ENCODE measurements at places on chromosomes 5 and 9.

- DNase-seq, result no peak
Measured at GRCh38 chr9:119365291-119366027, 3.8 kb downstream of the BRINP1 start.

- peak; percentile 33 for DNase-seq
Measured at GRCh38 chr5:6715758-6716628, 2.8 kb downstream of the TENT4A start.

- DNase-seq, result no peak
Measured at GRCh38 chr5:90802474-90803317, 244.1 kb downstream of the ADGRV1 start.

DNA sequence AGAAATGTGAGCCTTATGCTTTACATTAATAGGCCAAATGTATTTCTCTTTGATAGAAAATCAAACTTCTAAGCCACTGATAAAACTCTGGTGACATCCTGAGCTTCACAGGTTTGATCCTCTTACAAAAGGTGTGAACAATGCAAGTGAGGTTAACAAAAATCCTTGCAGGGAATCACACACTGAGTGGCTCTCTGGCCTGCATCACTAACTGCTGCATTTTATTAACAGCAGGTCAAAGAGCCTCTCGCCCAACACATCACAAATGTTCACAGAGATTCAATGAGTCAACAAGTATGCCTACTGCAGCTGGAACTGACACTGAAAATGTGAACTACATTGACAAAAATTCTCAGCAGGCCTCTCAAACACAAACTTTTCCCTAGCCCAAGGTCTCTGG lies 122.3 kb downstream of the SEMA5A start:
- DNase-seq, result no peak

DNA sequence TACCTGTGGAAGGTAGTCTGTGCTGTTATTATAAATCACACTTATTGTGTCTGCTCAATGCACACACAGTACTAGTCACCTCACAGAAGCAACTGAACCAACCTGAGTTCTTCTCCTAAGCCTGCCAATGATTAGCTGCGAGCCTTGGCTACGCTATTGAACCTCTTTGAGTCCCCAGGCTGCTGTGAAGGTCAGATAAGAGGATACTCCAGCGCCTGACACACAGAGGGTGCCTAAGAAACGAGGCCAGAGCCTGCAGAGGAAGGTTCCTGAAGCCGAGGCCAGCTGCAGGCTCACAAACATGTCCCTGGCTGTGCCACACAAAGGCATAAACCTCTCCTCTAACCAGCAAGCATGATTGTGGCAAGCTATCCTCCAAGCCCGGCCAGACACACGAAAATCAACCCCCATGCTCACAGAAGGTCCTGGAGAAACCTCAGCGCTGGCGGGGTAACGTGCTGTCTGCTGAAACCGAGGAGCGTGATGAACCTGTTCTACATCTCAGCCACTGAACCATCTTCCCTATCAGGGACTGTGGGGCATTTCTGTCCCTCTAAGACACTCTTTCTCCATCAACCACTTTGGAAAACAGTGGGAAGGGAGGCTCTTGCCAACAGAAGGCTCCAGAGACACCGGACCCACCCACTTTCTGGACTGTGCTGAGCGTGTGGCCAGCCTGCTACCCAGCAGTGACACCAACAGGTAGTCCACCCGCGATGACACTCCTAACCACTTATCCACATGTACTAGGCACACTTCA lies 53.2 kb upstream of the SLC25A51 start:
- no peak for DNase-seq

GRCh38 chr9:117325831-117326230 lies 89.0 kb downstream of the ASTN2 start:
- DNase-seq, result no peak

- no peak for DNase-seq
Measured at GRCh38 chr5:112703866-112704820, 33.5 kb upstream of the APC start.

DNA sequence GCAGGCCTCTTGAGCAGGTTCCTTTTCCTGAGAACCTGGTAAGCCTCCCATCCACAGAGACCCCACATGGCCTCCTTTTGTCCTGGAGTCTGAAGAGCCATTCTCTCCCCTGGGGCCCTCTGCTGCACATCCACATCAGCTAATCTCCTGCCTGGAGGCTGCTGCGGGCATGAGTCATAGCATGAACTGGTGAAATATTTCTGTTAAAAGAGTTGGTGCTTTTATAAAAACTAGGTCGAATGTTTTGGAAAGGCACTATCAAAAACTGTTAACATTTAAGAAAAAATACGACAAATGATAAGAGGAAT lies 399.4 kb downstream of the CTNND2 start:
- no peak for DNase-seq

GRCh38 chr9:116482740-116483139 lies 204.4 kb upstream of the TRIM32 start:
- DNase-seq, result no peak

GRCh38 chr9:90858457-90858901 lies 56.9 kb downstream of the SYK start:
- DNase-seq, result no peak

- DNase-seq, result no peak
Measured at GRCh38 chr5:11909471-11909870, 5.2 kb upstream of the CTNND2 start.

DNA sequence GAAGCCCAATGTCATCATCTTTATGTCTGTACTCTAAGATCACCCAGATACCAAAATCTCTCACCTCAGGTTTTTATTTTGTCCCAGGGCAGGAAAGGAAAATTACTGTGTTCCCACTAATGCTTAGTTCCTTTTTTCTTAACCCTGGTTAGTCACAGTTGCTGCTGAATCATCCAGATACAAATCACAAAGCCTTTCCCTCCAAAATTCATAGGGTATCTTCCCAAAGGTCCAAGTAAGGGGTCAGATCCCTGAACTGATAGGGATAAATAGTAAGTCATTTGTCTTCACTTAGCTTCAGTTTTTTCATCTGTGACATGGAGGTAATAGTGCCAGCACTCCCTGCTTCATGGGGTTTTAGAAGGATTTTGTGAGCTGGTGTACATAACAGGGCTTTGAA lies 2.2 kb downstream of the PLCXD3 start:
- no peak for DNase-seq

GRCh38 chr9:116447934-116448333 lies 239.2 kb upstream of the TRIM32 start:
- DNase-seq, result no peak

GRCh38 chr5:172626031-172626581 lies 15.0 kb upstream of the NEURL1B start:
- DNase-seq, result no peak

DNA sequence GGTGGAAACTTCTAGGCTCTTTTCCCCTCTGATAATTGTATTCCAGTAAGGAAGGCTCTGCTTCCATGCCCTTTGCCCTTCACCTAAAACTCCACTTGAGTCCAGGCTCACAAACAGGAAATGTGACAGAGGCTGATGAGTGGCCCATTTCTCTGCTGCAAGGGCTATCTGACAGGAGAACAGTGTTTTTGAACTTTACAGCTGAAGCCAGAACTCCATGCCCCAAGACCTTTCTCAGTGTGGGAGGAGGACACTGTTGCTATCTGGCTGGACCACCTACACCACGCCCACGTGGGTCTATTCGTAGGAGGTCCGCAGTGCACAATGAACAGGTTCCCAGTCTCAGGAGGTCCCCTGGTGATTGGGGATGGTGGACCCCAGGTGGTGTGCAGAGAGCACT lies 13.6 kb downstream of the GGTA1 start:
- no peak for DNase-seq

GRCh38 chr5:114953565-114953964 lies 216.1 kb downstream of the TRIM36 start:
- no peak for DNase-seq

DNA sequence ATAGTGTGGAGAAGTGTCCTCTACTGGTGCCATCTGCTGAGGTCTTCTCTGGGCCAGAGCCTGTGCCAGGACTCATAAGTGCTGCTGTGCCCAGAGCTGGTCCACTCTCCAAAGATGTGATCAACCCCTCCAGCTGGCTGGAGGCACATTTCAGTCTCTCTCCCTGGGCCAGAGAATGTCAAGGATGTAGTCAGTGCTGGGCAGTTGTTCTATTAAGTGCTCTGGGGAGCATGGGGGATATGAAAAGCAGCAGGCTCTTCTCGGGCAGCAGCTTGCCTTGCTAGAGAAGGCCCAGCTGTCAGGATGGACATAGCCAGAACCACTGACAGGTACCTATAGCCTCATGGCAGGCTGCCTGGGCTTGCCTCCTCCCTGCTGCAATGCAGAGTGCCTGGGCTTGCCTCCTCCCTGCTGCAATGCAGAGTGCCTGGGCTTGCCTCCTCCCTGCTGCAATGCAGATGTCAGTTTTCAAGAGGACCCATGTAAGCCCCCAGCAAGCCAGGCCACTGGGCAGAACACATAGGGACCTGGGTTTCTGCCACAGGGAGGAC lies 157.2 kb upstream of the PANK3 start:
- no peak for DNase-seq

DNA sequence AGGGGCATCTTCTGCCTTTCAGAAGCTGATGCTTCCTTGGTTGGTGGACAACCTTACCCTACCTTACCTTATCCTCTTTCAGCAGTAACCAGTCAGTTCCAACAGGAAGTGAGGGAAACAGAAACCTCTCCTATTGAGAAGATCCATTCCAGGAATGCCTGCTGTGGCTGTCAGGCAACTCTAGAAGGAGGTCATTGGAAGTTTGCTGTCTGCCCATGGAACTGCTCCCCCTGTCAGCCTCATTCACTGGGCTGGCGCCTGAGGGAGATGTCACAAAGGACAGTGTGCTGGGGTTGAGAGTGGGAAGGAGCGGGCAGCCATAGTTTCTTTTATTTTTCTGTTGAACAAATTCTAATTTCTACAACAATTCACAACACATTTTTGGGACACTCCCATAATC lies 54.7 kb downstream of the IRX1 start:
- no peak for DNase-seq

- DNase-seq, result no peak
Measured at GRCh38 chr9:101711330-101711941, 27.0 kb downstream of the GRIN3A start.

DNA sequence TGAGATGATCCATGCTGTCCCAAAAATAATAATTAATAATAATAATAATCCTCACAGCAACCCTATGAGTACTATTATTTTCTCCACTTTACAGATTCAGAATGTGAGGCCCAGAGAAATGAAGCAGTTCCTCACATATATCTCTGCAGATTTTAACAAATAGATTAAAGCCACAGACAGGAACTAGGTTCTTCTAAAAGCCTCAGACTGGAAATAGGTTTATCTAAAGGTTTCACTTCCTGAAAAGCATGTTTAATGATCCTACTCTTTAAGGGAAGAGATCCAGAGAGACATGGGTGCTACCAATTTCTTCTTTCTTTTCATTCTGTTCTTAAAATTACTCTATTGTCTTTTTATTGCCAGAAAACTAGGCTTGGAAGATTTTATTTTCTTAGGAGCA lies 1079.4 kb upstream of the COX7C start:
- no peak for DNase-seq

- no peak for DNase-seq
Measured at GRCh38 chr9:106682420-106682819, 180.5 kb upstream of the ZNF462 start.

GRCh38 chr5:73333944-73334703 lies 114.5 kb downstream of the FOXD1 start:
- no peak for DNase-seq

DNA sequence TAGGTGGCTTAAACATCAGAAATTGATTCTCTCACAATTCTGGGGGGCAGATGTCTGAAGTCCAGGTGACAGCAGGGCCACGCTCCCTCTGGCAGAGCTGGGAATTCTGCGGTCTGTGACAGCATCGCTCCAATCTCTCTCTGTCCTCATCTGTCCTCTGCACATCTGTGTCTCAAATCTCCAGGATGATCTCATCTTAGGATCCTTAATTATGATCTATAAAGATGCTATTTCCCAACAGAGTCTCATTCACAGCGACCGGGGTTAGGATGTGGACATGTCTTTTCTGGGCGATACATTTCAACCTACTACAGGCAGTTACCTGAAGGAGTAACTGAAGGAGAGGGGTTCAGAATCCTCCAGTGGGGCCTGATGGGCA lies 31.4 kb downstream of the ANKRD33B start:
- no peak for DNase-seq

DNA sequence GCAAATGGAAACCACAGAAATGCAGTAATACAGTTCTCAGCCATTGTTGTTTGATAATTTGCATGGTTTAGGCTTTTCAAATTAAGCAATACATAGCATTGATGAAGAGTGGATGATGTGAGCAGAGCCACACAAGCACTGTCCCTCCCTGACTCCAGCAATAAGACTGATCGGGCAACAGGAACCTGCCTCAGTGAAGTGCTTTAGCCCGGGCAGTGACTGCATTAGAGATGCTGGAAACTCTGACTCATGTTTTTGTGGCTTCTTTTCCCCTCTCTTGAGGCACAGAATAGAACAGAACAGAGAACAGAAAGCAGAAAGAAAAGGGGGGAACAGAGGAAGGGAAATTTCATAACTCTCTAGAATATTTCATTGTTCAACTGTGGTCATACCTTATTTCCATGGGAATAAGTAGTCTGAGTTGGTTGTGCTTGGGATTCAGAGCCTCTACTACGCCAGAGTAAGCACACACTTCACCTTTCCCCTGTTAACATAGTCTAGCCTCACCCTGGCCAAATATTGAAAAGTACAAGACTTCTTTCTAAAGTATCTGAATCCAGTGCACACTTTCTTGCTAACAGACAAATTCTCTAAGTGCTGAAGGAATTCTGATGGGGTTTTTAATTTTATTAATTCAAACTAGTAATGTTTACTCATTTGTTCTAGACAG lies 164.8 kb upstream of the VCAN start:
- DNase-seq, result no peak

- DNase-seq, result no peak
Measured at GRCh38 chr5:148830211-148830610, 3.8 kb downstream of the ADRB2 start.

DNA sequence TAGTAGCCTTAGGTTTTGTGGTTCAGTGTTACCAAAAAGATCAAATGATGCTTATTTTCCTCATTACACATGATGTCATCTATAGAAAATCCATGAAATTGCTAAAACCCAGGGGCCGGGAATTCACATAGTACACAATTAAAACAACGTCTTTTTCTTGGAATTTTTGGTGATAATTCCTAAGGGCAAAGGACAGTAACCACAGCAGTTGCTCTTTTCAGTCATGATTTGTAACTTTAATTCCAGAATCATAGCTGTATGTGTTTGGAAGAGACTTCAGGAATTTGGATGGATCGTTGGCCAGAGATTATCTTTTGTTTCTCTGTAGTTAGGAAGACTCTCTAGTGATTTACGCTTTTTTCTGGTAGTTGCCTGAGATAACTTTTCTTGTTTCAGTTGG lies 748.7 kb downstream of the TLE4 start:
- DNase-seq, result no peak
